ENCODE measurements at places on chromosomes 2 and 18.

DNA sequence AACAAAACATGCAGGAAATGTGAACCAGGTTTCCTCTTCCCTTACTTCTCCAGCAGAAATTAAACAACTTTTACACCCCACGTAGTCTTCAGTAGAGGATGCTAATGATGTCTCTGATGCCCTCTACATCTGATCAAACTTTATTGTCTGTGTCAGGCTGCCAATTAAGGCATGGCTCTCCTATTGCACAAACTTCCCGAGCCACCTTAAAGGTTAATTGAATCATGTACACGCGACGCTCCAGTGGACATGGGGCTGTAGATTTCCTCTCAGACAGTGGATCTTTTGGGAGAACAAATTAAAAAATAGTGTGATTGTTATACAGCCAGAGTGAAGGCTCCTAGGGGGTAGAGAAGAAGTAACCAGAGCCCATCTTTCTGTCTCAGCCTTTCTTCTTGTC lies 301.6 kb downstream of the SMAD2 start:
- no peak for DNase-seq

GRCh38 chr2:126902152-126902835 lies 3.6 kb downstream of the TEX51 start:
- no peak for DNase-seq

GRCh38 chr18:61606068-61606660 lies 272.9 kb downstream of the CDH20 start:
- DNase-seq = no peak

DNA sequence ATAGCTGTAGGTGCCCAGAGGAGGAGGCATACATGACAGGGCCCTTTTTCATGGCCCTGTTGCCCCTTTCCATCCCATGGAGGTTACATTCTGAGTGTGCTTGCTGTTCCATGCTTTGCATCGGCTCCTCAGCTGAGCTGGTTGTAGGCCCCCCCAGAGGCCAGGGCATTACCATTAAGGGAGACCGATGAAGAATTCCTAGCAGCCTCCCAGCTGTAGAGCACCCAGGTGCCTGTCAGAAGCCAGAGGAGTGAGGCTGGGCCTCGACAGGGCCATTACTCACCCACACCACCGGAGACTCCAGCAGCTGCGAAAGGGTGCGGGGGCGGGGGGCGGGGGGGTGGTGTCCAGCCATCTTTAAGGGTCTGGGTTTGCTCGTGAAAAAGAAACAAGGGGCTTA lies 72.2 kb downstream of the GALNT14 start:
- no peak for DNase-seq

- DNase-seq = peak; percentile 20
Measured at GRCh38 chr2:14428056-14428455, 204.5 kb upstream of the LRATD1 start.

GRCh38 chr18:58221060-58221725 lies 177.2 kb downstream of the NEDD4L start:
- no peak for DNase-seq

DNA sequence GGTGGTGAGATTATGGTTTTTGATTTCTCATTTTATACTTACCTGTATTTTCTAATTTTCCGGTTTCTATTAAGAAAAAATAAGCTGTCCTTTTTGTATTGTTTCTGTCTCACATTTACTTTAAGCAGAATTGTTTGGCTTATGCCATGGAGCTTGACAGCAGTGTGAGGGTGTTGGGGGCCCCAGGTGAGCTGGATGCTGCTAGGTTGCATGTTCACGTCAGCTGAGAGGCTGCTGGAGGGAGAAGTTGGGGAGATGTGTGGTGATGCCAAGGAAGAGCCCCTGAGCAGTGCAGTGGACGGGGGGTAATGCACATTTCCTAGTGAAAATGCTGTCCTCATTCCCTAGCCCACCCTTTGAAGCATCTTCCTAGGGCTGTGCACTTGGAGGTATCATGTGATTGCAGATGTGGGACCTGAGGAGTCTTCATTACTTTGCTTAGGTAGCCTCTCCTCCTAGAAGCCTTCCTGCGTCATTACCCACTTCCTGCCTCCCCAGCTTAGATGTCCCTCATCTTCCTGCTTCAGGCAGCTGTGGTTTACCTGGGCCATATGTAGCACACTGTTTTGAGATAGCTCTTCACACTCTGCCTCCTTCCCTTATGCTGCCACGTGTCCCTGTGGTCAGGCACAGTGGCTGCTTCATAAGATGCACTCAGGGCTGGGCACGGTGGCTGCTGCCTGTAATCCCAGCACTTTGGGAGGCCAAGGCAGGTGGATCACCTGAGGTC lies 16.2 kb downstream of the ATG16L1 start:
- no peak for DNase-seq

DNA sequence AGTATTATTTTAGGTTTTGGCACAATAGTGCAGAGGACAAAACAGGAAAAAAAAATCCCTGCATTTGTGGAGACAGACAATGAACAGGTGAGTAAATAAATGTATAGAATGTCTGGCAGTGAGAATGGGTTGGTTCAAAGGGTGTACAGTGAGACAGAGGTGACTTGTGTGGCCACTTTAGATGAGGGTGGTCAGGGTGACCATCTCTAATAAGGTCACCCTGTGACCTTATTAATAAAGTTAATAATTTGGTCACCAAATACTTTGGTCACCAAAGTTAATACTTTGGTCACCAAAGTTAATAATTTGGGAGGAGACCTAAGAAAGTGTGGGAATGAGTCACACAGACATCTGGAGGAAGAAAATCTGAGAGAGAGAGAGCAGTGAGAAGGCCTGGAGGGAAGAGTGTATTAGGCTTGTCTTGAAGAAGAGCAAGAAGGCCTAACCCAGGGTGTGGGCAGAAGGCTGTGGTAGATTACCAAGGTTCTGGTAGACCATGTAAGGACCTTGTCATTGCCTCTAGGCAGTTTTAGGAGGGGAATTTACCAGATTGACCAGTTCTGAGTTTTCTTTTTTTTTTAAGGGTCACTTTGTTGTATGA lies 1368.4 kb upstream of the CELF4 start:
- DNase-seq = no peak

DNA sequence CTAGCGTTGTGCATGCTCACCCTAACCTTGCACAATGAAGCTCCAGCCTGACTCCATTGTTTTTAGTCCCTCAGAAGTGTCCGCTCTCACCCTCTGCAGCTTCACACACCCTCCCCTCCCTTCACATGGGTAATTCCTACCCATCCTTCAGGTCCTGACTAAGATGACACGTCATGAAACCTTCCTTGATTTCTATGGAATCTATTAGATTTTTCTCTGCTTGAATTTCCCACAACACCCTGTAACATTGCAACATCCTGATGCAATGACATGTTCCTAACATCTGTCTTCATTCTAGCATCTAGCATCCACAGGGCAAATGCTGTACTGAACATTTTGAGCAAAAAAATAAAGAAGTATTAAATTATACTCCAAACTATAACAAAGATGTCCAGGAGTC lies 77.0 kb upstream of the PID1 start:
- DNase-seq = peak; percentile 66

DNA sequence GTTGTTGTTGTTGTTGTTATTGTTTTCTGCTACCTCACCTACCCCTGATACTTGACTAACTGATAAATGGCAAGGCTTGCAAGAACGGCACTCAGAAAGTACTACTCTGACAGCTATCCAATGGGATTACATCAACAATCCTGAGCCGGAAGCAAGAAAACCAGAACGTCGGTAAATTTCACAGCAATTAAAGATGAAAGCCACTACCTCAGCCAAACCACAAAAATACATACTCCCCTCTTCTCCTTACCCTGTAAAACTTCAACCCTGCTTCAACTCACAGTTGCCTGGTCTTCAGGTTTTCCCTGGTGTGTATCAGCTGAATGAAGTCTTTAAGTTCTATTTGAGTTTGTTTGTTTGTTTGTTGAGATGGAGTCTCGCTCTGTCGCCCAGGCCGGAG lies 293.7 kb upstream of the RND3 start:
- no peak for DNase-seq

DNA sequence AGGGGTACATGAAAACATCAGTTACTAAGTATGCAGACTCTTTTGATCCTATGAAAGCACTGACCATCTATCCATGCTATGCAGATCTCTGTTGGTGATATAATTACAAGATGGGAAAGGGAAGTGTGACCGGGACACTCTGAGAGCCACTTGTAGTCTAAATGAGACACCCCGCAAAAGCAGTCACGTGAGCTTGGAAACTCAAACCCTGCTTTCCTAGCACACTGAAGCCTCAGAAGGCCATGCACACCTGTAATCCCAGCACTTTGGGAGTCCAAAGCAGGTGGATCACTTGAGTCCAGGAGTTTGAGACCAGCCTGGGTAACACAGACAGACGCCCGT lies 137.5 kb downstream of the INO80D start:
- DNase-seq = no peak

DNA sequence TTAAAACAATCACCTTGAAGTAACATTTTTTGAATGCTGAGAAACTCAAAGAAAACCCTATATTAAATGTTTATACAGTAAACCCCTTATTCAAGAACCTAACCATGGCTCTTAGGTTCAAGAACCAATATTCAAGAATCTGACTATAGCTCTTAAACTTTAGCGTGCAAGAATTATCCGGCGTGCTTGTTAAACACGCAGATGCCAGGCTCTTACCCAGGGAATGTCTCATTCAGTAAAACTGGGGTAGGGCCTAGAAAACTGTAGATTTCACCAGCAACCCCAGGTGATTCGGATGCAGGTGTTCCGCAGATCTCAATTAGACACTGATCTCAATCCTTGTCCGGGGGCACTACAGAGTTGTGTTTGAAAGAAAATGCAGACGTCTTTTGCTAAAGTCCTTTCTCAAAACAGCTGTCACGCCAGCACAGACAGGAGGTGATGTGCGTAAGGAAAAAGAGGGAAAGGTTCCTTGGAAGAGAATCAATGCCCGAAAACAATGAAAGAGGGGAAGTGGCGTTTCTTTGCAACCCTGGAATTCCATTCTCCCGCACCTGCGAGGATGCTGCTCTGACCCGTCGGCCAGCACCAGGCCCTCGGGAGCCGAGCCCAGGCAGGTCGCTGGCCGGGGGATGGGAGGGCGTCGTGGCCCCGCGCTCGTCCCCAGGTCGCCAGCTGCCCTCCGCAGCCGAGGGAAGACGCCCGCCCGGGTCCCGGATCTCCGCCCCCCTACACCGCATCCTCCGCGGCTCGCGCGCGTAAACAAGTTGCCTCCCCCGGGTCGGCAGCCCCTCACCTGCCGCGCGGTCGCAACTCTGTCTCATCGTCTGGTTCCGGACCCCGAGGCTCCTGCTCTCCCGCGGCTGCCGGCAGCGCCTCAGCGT lies 851 bp downstream of the EIF2AK3 start:
- peak; percentile 16 for DNase-seq

- DNase-seq = no peak
Measured at GRCh38 chr2:226429476-226429875, 370.1 kb downstream of the IRS1 start.

- DNase-seq = no peak
Measured at GRCh38 chr18:38427736-38428135, 862.1 kb upstream of the CELF4 start.

- DNase-seq = no peak
Measured at GRCh38 chr2:62457556-62457955, 48.4 kb downstream of the TMEM17 start.

DNA sequence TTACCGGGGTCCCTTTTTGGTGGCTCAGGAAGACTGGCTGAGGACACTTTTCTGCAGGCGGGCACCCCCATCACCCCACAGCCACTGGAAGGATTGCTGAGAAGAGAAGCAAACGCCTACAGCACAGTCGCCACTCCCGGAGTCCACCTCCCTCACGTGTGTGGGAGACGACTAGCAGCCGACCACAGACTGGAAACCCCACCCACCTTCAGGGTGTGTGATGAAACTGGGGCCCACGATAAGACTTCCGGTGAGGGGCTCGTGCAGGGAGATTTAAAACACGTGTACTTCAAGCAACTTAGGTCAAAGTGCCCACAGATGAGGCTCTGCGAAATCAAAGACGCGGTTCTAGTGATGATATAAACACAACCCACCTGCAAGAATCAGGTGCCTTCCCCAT lies 26.3 kb downstream of the MBP start:
- no peak for DNase-seq

- no peak for DNase-seq
Measured at GRCh38 chr2:190940454-190940853, 59.8 kb downstream of the GLS start.

DNA sequence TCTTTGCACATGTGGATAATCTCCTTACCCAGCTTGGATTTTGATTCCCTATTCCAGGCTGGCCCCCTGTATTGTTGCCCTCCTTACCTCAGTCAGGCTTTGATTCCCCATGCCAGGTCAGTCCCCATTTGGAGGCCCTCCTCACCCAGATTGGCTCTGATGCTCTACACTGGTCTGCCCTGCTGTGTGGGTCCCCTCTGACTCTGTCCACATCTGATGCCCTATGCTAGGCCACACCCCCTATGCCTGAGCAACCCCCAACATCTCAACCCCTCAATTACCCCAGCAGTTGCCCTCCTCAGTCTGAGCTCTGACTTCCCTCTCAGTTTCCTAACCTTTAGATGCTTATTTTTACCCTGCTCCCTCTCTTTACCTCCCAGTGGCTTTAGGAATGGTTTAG lies 89.4 kb downstream of the UBR3 start:
- no peak for DNase-seq

DNA sequence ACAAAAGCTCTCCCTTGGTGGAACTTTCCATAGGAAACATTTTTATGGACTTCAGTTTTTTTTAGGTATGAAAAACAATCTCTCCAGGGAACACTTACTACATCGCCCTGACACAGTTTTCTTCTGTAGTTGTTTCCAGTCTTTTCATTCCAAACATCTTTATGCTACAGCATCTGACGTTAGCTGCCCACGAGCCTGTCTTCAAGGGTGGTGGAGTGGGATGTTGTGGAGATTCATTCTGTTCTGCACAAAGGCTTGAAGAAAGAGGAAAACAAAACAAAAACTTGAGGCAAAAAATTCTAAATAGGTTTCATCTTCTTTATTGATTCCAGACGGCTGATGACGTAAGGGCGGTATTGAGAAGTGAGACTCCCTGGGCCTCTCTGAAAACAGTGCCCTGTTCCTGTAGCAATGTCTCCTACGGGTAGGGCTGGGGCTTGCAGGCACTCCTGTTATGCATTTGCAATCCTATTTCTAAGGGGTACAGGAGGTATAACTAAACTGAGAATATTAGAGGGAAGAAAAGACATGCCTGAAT lies 375.0 kb downstream of the RNF144A start:
- no peak for DNase-seq

GRCh38 chr2:206064077-206064476 lies 21.9 kb downstream of the INO80D start:
- DNase-seq = no peak

GRCh38 chr2:104701411-104701911 lies 152.5 kb upstream of the POU3F3 start:
- DNase-seq = no peak

- DNase-seq = no peak
Measured at GRCh38 chr18:51721388-51721787, 523.9 kb upstream of the MEX3C start.

Data from AG09309 (cell line).